ENCODE measurements at places on chromosomes 16 and 17.

DNA sequence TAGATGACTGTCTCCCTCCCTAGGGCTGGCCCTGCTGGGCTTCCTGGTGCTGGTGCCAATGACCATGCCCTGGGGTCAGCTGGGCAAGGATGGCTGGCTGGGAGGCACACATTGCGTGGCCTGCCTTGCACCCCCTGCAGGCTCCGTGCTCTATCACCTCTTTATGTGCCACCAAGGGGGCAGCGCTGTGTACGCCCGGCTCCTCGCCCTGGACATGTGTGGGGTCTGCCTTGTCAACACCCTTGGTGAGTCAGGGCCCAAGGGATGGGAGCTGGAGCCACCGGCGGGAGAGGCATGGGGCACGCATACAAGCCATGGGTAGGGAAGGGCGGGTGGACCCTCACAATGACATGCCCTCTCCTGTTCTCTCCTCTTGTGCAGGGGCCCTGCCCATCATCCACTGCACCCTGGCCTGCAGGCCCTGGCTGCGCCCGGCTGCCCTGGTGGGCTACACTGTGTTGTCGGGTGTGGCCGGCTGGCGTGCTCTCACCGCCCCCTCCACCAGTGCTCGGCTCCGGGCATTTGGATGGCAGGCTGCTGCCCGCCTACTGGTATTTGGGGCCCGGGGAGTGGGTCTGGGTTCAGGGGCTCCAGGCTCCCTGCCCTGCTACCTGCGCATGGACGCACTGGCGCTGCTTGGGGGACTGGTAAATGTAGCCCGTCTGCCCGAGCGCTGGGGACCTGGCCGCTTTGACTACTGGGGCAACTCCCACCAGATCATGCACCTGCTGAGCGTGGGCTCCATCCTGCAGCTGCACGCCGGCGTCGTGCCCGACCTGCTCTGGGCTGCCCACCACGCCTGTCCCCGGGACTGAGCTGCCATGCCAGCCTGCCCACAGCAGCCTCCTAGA is 2.2 kb downstream of the PAQR4 start:
- no peak for DNase-seq

DNA sequence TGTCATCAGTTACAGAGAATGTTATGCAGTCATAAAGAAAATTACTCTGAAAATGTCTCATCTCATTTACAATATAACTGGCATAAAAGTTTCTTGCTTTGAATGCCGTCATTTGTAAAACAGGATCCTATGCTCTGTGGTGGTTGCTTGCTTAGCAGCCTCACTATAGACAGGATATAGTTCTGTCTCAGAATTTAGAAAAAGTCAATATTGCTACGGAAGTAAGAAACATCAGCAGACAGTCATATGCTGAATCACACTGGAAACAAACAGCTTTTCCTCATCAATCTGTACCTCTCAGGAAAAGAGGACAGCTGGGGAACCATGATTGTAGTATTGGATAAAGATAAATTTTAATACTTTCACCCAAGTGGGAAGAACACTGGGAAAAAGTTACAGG is 105.5 kb downstream of the MYO1D start:
- no peak for DNase-seq

DNA sequence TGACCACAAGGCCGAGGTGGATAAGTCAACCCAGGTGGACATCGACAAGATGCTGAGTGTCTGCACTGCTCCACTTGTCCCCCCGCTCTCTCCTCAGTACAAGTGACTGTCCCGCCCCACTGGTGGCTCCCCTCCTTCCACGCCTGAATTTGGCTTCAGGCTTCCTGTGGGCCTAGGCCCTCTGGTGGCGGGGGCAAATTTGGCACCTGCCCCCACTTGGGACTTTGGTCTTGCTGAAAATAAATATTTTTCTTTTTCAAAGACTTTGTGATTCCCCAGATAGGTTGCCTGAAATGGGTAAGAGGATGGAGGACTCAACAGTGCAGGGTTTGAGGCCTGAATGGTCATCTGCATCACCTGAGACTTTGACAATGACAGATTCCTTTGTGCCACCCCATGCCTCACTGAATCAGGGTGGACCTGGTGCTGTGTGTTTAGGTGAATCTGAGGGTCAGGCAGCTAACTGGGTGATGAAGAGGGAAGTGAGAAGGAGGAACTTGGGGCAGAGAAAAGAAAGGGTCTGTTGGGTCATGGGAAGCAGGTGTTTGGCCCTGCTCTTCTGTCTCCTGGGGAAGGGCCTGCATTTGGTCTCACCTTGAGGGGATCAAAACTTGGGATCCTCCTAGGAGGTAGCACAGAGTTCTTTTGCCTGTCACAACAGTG is 2.0 kb downstream of the C16orf86 start:
- DNase-seq, result no peak

DNA sequence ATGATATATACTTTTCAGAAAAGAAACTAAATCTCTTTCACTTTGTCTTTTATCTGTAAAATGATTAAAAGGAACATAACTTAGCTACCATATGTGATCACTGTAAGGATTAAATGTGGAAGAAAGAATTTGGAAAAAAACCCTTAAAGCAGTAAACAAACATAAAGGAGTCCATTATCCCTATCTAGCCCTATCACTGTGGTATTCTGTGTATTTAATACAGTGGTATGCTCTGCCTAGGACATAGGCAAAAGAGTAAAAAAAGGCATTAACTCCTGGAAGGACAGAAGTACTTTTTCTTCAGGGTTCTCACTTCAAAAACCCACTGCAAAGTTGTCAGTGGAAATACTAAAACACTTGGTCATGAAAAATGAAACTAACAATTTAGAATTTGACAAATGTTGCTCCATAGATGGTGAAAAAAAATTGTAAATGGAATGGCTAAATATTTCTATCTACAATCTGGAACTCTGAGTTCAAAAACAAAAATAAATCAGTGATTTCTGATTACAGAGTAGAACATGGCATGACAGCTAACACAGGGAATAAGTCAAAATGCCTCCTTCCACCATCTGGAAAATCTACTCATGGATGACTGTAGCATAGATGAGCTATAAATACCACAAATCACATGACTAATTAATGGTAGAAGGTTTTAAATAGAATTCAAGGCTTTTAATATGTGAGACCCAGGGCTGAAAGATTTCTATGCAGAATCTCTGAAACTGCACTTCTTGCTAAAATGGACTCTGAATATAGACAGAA is 140.1 kb downstream of the ITFG1 start:
- no peak for DNase-seq

- no peak for DNase-seq
Measured at GRCh38 chr17:55171634-55172328, 93.0 kb upstream of the HLF start.

DNA sequence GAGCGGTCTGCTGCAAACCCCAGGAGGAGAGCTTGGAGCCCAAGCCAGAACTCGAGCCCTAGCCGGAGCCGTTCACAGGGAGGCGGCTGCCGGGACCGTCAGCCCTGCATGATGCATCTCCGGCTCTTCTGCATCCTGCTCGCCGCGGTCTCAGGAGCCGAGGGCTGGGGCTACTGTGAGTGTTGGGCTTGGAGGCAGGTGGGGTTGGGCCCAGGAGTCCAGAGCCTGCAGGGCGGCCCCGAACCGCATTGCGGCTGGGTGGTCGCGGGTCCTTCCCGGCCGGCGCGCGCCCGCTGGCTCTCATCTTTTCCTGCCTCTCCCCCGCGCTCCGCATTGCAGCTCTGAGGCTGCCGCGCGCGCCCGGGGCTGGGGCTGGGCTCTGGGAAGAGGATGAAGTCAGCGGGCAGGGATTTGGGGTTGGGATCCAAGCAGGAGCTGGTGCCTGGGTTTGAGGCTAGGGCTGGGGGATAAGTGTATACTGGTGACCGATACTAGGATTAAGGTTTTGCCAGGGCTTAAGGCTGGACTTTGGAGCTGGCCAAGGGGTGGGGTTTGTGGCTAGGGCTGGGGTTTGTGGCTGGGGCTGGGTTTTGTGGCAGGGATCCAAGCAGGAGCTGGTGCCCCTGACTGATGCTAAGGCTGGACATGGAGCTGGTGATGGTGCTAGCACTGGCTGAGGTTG is 532 bp downstream of the CNTNAP1 start:
- no peak for DNase-seq

GRCh38 chr16:80824623-80825364 is 20.4 kb upstream of the CDYL2 start:
- DNase-seq, result peak; percentile 31

DNA sequence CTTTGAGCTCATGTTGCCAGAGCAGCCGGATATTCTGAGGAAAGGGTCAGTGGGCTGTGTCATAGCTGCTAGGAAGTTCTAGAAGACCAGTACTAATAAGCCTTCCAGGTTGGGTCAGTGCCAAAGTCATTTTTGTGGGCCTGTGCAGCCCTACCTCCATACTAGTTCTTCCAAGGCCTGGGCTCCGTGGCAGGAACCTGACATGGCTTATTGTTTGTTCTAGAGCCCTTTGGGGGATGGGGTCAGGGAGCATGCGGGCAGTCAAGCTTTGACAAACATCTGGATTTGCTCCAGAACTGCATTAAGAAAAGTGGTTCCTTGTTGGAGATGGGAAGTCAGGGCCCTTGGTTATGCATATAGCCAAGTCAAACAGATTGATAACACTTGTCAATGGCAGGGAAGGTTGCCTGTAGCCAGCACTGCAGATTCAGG is 7.6 kb downstream of the ALKBH5 start:
- no peak for DNase-seq

GRCh38 chr17:77841742-77842527 is 116.6 kb upstream of the TNRC6C start:
- no peak for DNase-seq

DNA sequence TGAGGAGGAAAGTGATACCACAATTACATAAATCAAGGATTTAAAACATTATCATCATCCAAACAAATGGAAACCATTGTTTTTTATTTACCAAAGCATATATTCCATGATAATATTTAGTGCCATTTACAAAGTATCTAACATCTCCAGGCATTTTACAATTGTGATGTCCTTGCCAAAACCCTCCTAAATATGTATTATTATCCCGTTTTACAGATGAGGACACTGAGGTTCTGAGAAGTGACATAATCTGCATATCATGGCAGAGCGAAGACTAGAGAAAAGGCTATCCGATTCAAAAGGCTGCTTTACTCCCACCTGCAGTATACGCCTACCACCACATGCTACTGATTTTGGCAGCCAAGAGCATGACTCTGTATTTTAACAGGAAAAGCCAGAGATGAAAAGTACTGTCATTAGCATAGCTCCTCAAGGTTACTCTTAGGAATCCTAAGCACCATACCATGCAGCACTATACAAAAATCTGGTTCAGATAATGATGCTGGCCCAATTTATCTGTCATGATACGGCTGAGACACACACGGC is 301.4 kb downstream of the CA10 start:
- DNase-seq, result no peak

GRCh38 chr17:40552806-40553693 is 12.2 kb downstream of the CCR7 start:
- no peak for DNase-seq

GRCh38 chr17:57624386-57624785 is 120.7 kb downstream of the CCDC182 start:
- peak; percentile 61 for DNase-seq

DNA sequence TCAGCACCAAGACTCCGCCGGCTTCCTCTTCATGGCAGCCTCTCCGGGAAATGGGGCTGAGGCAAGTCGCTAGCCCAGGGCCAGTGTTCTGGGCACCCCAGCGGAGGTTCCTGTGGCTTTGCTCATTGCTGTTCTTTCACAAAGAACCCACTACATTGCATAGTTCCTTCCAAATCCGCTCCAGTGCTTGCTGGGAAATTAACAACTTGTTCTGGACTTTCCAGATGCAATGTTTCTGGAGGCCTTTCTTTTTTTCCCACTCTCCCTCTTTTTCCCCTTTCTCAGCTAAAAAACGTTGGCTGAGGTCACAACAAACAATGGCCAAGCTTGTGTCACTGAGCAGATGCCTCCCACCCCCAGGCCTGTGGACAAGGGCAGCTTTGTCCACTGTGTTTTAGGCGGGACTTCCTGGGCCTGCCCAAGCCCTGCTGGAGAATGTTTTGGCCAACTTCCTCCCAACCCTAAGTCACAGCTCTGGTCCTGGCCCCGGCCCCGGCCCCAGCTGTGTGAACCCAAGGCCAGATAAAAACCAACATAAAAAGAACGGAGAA is 131.5 kb upstream of the RCVRN start:
- DNase-seq, result no peak

GRCh38 chr17:76492989-76493501 is 8.2 kb downstream of the RHBDF2 start:
- no peak for DNase-seq

Measured in kidney epithelial cell (primary cell).